ENCODE measurements at places on chromosomes 1 and 21.

DNA sequence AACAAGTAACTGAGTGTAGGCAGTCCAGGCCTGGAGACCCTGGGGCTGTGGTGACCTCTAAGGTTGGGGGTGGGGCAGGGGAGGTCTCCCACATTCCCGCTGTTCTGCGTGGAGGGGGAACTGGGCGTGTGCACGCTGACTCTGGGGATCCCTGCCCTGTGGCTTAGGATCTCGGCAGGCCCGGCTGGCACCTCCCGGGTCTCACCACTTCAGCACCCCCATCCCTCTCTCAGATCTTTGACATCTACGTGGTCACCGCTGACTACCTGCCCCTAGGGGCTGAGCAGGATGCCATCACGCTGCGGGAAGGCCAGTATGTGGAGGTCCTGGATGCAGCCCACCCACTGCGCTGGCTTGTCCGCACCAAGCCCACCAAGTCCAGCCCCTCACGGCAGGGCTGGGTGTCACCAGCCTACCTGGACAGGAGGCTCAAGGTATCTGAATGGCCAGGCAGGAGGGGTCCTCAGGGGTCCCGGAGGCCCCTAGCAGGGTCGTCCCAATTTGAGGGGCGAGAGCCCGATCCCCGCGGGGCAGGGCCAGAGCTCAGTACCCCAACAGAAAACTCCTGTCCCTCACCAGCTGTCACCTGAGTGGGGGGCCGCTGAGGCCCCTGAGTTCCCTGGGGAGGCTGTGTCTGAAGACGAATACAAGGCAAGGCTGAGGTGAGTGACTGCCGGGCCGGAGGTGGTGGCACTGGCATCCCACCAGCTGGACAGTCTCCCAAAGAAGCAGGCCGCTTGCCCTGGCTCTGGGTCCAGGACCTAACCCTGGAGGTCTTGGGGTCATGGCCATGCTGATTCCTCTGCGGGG lies 68.7 kb downstream of the TRIM11 start:
- DNase-seq, result no peak

GRCh38 chr1:151108331-151108730 lies 37.8 kb downstream of the GABPB2 start:
- no peak for DNase-seq

DNA sequence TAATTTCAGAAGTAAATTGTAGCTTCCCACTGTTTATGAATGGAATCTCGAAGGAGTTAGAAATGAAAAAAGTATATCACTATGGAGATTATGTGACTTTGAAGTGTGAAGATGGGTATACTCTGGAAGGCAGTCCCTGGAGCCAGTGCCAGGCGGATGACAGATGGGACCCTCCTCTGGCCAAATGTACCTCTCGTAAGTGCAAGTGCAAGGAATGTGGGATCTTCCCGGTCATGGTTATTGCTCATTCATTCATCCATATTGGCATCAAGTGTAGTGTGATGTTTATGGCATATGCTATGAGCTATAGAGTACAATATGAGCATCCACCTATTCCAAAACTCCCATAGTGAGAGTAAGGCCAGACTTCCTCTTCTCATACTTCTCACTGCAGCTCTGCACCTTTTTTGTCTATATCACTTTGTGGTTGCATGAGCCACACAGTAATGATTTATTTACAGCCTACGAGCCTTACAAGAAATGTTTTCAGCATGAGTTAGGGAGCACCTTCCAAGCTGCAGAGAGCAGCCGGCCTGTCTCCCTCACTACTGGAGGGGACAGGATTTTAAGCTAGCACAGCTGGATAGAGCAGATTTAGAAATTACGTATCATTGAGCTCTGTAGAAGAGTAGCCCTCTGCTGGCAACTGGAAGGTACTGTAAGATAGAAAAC lies 24.9 kb upstream of the CR1L start:
- no peak for DNase-seq

DNA sequence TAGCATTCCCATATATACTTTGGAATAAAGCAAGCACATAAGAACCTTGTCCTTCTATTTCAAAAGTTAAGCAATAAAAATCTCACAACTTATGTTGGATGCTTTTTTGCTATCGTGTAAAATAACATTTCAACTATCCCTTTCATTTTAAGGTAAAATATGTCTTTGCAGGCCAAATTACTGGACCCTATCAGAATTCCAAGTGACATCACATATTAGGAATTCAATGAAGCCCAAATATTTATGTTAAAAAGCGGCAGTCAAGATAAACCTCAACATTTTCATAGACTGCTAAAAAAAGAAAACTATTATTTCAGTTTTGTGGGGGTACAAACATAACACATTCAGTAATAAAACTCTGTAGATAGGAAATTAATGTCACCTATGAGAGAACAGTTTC lies 252.0 kb downstream of the KCTD3 start:
- DNase-seq, result no peak

- no peak for DNase-seq
Measured at GRCh38 chr1:222583079-222583478, 6.7 kb downstream of the TAF1A start.

- no peak for DNase-seq
Measured at GRCh38 chr1:154419620-154420571, 14.8 kb downstream of the IL6R start.

Measured in keratinocyte (primary cell).